Stomach (tissue), 19 donors: ENCODE measurements at places on chromosomes 4 and X. TPM values are rescaled to one million over a fixed set of nuclear protein-coding genes. Genes with fewer than 3 reads are reported as not detected.

The NSG1 gene
- 2.3 TPM for total RNA-seq

GRCh38 chr4:40311811-40312346 is 23.3 kb upstream of the CHRNA9 start:
- peaks cover 20% of the 10 kb centered on the region for H3K4me1 ChIP-seq
- peak; percentile 93 for DNase-seq
- H3K4me3 ChIP-seq, result no peak overlapping the region

DNA sequence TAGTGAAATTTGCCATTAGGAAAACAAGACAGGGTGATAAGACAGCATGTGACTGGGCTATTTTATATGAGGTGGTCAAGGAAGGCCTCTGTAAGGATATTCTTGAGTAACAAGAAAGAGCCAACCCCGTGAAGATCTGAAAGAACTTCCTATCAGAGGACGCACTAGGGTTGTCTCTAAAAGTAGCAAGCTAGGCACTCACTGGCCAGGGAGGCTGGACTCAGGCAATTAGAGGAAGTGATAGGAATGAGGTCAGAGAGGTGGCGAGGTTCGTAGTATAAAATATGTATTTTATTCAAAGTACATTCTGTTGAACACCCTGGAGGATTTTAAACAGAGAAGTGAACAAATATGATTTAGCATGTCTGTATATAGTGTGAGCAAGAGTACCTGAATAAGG is 4.6 kb downstream of the BMPR1B start:
- no peak overlapping the region for H3K4me3 ChIP-seq
- peaks cover 12% of the 10 kb centered on the region for H3K4me1 ChIP-seq
- H3K27ac ChIP-seq, result no peak overlapping the region
- no peak for DNase-seq
- H3K36me3 ChIP-seq, result no peaks in the 10 kb centered on the region

DNA sequence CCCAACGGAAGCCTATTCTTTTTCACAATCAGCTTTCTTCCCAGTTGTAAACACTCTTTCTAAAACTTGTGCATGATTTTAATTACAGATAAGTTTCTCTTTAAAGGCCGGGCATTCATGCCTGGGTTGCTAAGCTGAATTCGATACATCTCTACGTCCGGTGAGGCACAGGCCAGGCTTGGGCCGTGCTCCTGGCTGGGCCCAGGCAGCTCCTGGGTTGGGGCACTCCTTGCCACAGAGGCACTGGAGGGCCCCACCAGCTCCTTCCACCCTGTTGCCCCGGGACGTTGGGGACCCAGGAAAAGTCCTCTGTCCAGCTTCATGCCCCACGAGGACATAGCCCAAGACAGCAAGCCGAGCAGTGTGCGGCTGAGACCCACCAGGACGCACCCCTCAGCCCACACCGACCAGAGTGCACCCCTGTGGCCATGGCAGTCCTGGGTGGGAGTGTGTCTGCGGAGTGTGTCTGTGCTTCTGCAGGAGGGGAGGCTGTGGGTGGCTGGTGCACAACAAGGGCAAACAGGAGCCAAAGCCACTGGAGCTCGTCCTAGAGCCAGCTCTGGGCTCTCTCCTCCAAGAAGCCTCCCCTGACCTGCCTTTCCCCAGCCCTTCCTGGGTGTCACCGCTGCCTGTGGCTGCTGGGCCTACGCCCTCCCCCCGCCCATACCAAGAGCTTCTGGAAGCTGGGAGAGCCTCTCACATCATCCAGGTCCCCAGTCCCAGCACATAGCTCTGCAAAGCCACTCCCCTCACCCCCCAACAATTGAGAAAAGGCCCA is 128.0 kb upstream of the NKX1-1 start:
- H3K4me1 ChIP-seq, result no peaks in the 10 kb centered on the region
- H3K4me3 ChIP-seq, result no peak overlapping the region
- no peak overlapping the region for H3K27ac ChIP-seq

GRCh38 chr4:182350041-182350440 is 106.8 kb downstream of the TENM3 start:
- no peaks in the 10 kb centered on the region for H3K4me1 ChIP-seq
- H3K36me3 ChIP-seq, result no peaks in the 10 kb centered on the region
- DNase-seq, result no peak
- no peak overlapping the region for H3K4me3 ChIP-seq
- H3K27ac ChIP-seq, result no peak overlapping the region

The FSTL5 gene
- not detected for total RNA-seq

GRCh38 chr4:168836490-168836889 is 173.6 kb downstream of the CBR4 start:
- peaks cover 39% of the 10 kb centered on the region for H3K4me1 ChIP-seq
- H3K36me3 ChIP-seq, result no peaks in the 10 kb centered on the region
- no peak for DNase-seq
- H3K27me3 ChIP-seq, result no peaks in the 10 kb centered on the region
- H3K27ac ChIP-seq, result peak overlapping the region; percentile 90
- no peak overlapping the region for H3K4me3 ChIP-seq

The SLC39A8 gene
- total RNA-seq, result 9.0 TPM

The FAM47E gene
- 9.0 TPM for total RNA-seq

The LGI2 gene
- total RNA-seq, result not detected

DNA sequence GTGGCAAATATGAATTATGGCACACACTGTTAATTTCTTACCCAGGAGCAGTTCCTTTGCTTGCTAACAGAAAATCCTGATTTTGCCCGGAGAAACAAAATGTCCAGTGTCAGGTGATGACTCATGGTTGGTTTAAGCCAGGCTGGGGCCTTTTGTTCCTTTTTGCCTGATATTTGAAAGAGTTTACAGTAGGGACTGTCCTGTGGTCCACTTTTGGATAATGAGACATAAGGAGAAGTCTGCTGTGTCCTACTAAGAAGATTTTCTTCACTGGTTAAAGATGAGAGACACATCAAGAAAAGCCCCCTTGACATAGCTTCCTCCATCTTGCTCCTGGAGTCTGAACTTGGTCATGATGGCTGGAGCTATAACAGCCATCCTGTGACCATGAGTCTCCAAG is 12.1 kb upstream of the DRD5 start:
- H3K4me1 ChIP-seq, result no peaks in the 10 kb centered on the region
- no peak for DNase-seq
- H3K4me3 ChIP-seq, result no peak overlapping the region
- no peaks in the 10 kb centered on the region for H3K36me3 ChIP-seq
- no peak overlapping the region for H3K27ac ChIP-seq

GRCh38 chrX:133685822-133686221 is 270.5 kb upstream of the GPC4 start:
- no peaks in the 10 kb centered on the region for H3K27me3 ChIP-seq
- no peaks in the 10 kb centered on the region for H3K4me1 ChIP-seq
- no peak overlapping the region for H3K27ac ChIP-seq
- no peak overlapping the region for H3K4me3 ChIP-seq
- DNase-seq, result no peak

DNA sequence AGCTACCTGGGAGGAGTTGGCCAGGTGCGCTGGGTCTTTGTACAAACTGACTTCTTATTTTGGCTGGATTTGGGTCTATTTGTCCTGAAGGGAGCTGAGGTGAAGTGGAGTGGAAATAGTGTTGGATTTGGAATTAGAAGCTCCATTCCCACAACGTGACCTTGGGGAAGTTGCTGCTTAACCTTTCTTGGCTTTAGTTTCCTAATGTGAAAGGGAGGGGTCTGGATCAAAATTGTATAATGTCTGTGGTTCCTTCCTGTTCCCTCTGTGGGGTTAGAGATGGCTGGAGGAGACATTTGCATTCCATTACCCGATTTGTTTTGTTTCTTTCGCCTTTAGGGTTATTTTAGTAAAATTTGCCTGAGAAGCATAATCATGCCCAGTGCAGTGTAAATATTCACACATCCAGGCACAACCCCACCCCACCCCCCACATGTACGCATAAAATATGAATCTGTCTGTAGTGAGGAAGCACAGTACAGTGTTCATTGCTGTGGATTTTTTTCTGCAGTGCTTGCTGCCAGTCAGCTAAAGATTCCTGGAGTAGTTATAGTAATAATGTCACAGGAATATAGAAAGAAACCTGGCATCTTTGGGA is 21.5 kb downstream of the JADE1 start:
- peak overlapping the region; percentile 51 for H3K27ac ChIP-seq
- no peaks in the 10 kb centered on the region for H3K27me3 ChIP-seq
- peaks cover 31% of the 10 kb centered on the region for H3K36me3 ChIP-seq
- peaks cover 84% of the 10 kb centered on the region for H3K4me1 ChIP-seq
- H3K4me3 ChIP-seq, result no peak overlapping the region
- DNase-seq, result peak; percentile 45

- no peak for DNase-seq
- no peak overlapping the region for H3K27ac ChIP-seq
- H3K4me1 ChIP-seq, result no peaks in the 10 kb centered on the region
- H3K36me3 ChIP-seq, result no peaks in the 10 kb centered on the region
- H3K27me3 ChIP-seq, result no peaks in the 10 kb centered on the region
Measured at GRCh38 chr4:74309223-74309622, 953 bp downstream of the EPGN start.

DNA sequence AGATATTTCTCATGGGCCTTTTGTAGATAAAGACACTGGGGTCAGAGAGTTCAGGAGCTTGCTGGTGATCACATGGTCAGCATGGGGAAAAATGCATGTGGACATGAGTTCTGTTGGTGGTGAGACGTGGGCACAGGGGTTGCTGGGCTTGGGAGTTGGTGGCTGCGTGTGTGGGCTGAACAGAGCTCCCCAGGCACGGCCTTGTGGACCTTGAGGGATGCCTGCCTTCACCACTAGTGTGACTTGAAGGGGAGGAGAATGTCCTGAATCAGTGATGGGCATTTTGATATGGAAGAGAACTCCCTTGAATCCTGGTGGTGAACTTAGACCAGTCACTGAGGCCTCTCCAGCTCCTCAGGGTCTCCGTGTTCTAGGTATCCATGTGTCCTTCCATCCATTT is 8.9 kb downstream of the CD99 start:
- no peaks in the 10 kb centered on the region for H3K36me3 ChIP-seq
- no peak overlapping the region for H3K27ac ChIP-seq
- H3K4me3 ChIP-seq, result no peak overlapping the region
- H3K27me3 ChIP-seq, result no peaks in the 10 kb centered on the region

- no peak overlapping the region for H3K4me3 ChIP-seq
- H3K27me3 ChIP-seq, result no peaks in the 10 kb centered on the region
- DNase-seq, result no peak
- no peaks in the 10 kb centered on the region for H3K36me3 ChIP-seq
- no peaks in the 10 kb centered on the region for H3K4me1 ChIP-seq
- no peak overlapping the region for H3K27ac ChIP-seq
Measured at GRCh38 chr4:1882850-1883271, 11.7 kb downstream of the NSD2 start.

The BBS12 gene
- 1.2 TPM for total RNA-seq

GRCh38 chrX:111823703-111824102 is 52.3 kb upstream of the TRPC5OS start:
- no peaks in the 10 kb centered on the region for H3K36me3 ChIP-seq
- H3K4me3 ChIP-seq, result no peak overlapping the region
- no peak overlapping the region for H3K27ac ChIP-seq
- no peak for DNase-seq

DNA sequence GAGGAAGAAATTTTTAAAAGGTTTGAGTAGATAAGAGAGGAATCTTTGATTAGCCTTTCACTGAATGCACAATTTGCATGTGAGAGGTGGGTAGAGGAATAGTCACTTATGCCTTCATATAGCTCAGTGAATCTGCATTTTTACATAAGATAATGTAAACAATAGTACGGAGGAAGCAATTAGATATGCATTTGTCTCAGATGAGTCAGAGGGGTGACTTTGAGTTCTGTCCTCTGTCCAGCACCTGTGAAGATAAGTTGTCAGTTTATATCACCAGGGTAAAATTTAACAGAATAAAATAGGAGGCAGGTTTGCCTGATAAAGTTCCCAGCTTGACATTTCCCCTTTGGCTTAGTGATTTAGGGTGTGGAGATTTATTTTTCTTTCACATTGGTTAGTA is 841.9 kb downstream of the PCDH18 start:
- no peaks in the 10 kb centered on the region for H3K36me3 ChIP-seq
- no peak for DNase-seq
- H3K27ac ChIP-seq, result no peak overlapping the region
- no peaks in the 10 kb centered on the region for H3K4me1 ChIP-seq
- H3K4me3 ChIP-seq, result no peak overlapping the region

The HTRA3 gene
- total RNA-seq, result 16.1 TPM

GRCh38 chr4:61771056-61771455 is 570.9 kb downstream of the ADGRL3 start:
- no peak for DNase-seq
- no peak overlapping the region for H3K27ac ChIP-seq
- no peaks in the 10 kb centered on the region for H3K27me3 ChIP-seq
- no peak overlapping the region for H3K4me3 ChIP-seq
- H3K36me3 ChIP-seq, result no peaks in the 10 kb centered on the region
